Effector memory CD4-positive, alpha-beta T cell (primary cell): ENCODE measurements at places on chromosomes 7 and 10.

DNA sequence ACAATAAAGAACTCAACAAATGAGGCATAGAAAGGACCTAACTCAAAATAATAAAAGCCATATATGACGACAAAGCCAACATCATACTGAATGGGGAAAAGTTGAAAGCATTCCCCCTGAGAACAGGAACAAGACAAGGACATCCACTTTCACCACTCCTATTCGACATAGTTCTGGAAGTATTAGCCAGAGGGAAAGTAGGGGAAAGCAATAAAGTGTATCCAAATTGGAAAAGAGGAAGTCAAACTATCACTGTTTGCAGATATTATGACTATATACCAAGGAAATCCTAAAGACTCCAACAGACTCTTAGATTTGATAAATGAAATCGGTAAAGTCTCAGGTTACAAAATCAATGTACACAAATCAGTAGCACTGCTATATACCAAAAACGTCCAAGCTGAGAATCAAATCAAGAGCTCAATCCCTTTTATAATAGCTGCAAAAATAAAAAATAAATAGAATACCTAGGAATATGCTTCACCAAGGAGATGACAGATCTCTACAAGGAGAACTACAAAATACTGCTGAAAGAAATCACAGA lies 4.8 kb downstream of the ANXA7 start:
- DNase-seq = no peak

DNA sequence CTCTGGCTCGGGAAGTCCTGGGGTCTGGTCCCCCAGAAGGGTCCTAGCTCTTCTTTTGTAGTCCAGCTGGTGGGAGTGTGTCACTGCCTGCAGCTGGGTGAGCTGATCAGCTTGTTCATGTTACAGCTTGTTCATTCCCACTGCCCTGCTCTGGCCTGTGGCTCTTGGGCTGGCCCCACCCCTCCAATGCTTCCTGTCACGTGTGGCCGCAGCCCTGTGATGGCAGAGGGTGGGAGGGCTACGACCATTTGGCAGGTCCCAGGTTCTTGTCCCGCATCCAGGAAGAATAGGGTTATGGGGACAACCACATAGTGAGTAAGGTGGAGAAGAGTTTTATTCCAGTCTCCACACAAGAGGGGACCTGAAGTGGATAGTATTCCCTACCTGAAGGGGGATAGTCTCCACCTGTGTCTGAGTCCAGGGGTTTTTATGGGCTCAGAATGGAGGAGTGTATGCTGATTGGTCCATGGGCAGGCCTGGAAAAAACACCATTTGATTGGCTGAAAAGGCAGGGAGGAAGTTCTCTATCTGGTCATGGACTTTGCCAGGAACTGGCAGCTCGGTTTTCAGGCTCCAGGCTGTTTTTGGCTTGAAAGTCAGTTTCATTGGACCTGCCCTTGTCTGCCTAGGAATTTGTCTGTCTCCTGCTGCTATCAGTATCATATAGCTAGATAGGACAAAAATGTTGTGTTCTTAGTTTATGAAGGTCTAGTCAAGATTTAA lies 13.1 kb downstream of the SDHAF3 start:
- DNase-seq = no peak

DNA sequence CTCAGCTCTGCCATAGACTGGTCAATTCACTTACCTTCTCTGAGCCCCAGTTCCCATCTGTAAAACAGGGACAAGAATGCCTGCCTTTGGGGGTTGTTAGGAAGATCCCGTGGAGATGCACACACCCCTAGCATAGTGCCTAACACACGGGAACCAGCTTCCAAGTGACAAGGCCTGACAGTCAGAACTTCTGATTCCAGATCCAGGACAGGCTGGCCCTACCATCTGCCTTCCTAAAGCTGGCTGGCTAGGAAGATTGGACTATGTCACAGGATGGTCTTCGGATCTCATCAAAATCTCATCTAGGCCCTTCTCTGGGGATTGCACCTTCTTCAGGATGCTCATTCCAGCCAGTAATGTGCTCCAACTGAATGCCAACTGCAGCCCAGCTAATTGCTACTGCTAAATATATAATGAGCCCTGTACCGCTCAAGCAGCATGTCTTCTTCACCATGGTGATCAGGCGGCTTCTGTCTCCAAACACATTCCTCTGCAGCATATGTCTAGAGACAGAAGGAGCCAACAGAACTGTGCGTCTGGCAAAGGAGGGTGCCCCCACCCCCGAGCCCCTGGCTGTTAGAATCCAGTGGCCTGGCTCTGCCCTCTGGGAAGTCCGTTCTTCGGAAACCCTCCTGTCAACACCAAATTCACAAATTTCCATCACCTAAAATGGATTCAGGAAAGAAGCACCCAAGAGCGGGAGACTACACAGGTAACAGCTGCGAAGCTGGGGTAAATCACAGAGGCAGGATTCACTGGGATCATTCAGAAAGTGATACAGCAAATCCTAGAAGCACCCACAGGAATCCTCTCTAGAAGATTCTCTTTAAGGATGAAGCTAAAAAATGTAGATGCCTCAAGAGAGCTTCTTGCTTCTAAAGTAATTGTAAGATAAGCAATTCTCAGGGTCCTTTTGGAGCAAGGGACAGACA lies 142.1 kb upstream of the EEPD1 start:
- DNase-seq = no peak

- DNase-seq = no peak
These were observed 45.7 kb downstream of the ATXN7L1 start for GRCh38 chr7:105830405-105831301.

GRCh38 chr10:126185676-126186447 lies 202.4 kb downstream of the ADAM12 start:
- no peak for DNase-seq

GRCh38 chr7:37310327-37311080 lies 138.2 kb downstream of the ELMO1 start:
- DNase-seq = no peak

- DNase-seq = no peak
These were observed 56.8 kb upstream of the SVIL start for GRCh38 chr10:29691564-29692072.

- no peak for DNase-seq
These were observed 25.2 kb upstream of the UNC5B start for GRCh38 chr10:71187197-71187596.

DNA sequence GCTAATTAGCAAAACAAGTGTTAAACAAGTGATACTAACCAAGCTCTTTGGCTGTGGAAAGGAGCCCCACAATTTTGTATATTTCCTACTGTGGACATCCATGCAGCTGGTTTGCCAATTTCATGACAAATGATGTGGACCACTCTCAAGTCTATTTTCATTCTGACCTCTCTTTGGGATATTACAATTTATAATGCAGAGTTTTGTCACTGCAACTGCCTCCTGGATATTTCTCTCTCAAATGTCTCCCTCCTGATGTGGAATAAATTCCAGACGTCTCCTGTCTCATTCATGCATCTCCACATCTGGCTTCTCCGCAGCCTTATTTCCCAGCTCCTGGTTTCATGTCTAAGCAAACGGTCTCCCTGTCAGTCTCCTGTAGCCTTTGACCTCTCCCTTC lies 80.6 kb upstream of the RHEB start:
- DNase-seq = no peak

GRCh38 chr10:118557946-118558345 lies 37.5 kb downstream of the PRLHR start:
- no peak for DNase-seq

DNA sequence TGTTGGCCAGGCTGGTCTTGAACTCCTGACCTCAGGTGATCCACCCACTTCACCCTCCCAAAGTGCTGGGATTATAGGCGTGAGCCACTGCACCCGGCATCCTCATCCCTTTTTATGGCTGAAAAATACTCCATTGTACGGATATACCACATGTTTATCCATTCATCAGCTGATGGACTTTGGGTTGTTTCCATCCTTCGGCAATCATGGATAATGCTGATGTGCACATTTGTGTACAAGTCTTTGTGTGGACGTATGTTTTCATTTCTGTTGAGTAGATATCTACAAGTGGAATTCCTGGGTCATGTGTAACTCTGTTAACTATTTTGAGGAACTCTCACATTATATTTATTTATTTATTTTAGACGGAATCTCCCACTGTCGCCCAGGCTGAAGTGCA lies 5.7 kb upstream of the UCMA start:
- no peak for DNase-seq

DNA sequence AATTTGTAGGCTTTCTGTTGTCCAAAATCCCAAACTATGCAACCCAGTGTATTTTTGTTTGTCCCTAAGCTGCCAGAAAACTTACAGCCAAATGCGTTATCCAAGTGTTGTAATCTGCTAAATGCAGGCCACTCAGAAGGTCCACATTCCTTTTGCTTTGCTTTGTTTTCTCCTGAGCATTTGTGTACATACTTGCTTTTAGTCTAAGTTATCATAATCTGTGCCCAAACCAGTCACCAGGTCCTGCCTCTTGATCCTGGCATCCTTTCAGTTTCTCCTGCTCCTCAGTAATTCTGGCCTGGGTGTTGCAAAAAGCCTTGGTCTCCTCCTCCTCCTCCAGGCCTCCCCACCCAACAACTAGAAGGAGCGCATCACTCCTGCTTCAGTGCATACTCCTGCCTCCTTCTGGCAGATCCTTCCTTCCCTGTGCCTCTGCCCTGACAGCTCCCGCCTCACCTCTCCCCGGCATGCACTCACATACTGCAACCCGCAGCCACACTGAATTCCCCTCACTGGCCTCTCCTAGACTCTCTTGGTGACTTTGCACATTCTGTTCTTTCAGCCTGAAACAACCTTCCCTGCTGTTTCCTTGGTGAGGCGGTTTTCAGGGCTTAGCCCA lies 2.3 kb downstream of the DENND2A start:
- no peak for DNase-seq

- DNase-seq = no peak
These were observed 30.5 kb downstream of the SLC18A2 start for GRCh38 chr10:117271427-117271826.

DNA sequence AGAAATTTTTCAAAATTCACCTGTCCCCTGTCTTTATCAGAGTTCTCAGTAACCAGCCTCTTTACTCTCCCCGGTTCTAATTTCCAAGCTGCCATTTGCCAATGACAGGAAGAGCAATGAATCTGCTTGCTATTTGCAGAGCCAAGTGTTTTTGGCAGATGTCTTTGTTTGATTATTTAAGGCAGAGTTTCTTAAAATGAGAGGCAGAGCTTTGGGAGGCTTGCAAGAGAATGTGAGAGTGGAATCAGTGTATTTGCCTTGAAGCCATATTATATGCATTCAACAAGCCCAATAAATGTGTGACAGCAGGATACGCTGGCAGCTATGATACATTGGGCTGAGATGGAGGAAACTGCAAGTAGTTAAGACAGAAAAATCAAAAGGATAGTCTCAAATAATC lies 196.5 kb downstream of the PHF14 start:
- DNase-seq = no peak

- no peak for DNase-seq
These were observed 9.9 kb downstream of the VIM start for GRCh38 chr10:17237915-17238444.

- DNase-seq = no peak
These were observed 1006.6 kb upstream of the LRRN3 start for GRCh38 chr7:110084181-110084807.

- no peak for DNase-seq
These were observed 61.2 kb upstream of the LRRN3 start for GRCh38 chr7:111029574-111030251.

- no peak for DNase-seq
These were observed 225.1 kb upstream of the CACNA2D1 start for GRCh38 chr7:82668676-82669075.

DNA sequence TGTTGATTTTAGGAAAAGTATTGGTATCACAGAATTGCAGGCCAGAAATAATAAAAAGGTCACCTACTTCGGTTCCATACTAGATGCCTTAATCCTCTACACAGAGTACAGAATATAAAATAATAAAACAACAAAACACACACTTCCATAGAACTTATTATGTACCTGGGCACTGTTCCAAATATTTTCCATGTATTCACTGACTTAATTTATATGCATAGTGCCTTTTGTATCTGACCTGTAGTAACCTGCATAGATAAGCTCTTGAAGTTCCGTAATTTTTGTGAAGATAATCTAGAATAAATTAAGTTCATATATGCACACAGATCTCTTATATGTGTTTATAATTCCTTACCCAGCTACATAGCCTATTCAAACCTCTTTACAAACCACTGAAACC lies 78.3 kb downstream of the RAPGEF5 start:
- no peak for DNase-seq
